Breast epithelium (tissue), 4 donors: ENCODE measurements at places on chromosomes 5 and 9.

DNA sequence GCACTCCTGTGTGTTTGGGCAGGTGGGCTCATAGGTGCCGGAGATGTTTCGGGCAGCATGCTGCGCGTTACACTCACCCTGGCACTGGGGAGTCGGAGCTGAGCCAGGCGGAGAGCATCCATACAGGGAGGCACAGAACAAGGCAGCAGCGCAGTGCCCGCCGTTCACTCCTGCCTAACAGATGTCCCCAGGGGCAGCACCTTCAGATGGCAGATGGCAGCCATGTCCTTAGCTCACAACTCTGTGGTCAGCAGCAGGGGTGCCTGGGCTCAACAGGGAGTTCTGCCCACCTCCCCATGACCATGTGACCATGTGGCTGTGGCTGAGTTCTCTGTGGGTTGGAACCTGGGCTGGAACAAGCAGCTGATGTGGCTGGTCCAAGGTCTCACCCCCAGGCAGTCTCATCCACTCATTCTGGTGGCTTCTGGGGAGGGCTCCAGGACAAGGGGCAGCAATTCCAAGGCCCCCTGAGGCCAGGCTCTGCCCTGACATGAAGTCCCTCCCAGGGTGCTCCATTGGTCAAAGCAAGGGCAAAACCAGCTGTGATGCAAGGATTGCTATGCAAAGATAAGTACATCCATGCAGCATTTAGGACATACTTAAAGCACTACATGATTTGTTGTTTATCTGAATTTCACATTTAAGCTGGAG lies 64.2 kb downstream of the MRPL36 start:
- no peak for DNase-seq

DNA sequence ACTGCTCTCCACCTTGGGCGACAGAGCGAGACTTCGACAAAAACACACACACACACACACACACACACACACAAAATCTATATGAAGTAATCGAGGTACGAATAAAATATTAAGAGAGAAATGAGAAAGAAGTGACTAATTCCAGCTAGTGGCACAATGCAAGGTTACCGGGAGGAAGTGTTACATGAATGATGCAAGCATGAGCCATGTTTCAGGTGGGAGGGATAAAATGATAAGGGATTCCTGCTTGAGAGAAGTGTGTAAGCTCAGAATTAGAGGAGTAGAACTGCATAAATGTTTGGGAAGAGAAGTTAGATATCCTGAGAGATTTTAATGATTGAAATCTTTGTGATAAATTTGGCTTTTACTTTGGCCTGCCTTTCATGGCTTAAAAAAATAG lies 18.8 kb downstream of the HAPLN1 start:
- no peak for DNase-seq

DNA sequence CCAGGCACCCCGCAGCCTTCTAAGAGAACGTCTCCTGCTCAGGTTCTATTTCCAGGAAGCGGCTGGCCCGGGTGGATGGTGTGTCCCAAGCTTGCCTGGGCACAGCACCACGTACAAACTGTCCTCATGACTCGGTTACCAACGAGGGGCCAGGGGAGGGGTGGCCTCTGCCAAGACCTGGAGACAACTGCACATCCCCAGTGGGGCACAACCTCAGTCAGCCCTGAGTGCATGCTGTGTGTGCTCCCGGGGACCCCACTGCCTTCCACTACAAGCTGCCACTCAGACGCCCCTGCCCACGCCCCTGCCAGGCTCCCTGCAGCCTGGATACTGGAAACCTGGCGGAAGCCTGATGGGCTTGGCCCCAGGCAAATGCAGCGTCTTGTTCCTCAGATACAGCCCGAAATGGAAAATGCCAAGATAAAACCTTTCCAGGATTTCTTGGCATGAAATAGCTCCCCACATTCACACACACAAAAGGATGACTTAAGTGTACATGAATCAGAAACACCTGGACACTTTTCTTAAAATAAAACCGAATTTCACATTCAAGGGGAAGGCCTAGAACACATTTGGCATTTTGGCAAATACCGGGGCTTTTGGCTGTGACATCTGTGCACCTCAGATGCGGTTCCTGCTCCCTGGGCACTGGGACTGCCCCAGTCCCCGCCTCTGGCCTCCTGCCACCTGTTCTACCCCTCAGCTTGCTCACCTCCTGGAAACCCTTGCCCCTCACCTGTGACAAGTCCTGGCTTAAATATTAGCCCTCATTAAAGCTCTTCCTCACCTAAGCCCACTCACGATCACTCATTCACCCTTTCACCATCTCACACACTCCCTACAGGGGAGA lies 62.5 kb downstream of the COL23A1 start:
- DNase-seq: no peak

GRCh38 chr9:117268847-117269446 lies 145.9 kb downstream of the ASTN2 start:
- DNase-seq: no peak

DNA sequence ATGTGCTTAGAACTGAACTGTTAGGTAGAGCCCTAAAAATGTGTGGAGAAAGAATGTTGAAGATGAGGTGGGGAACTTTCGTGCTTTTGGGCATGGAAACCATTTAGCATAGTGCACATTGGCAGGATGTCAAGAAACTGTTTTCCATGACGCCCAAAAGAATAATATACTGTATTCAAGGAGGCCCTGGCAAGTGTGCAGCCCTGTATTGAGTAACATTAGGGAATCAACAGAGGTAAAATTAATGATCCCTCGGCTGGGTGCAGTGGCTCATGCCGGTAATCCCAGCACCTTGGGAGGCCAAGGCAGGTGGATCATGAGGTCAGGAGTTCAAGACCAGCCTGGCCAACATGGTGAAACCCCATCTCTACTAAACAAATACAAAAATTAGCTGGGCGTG lies 20.9 kb upstream of the PLIN2 start:
- DNase-seq: no peak
